ENCODE measurements at places on chromosomes 2 and 18.

- no peak for DNase-seq
These were observed 151.5 kb upstream of the MYCN start for GRCh38 chr2:15788830-15789229.

DNA sequence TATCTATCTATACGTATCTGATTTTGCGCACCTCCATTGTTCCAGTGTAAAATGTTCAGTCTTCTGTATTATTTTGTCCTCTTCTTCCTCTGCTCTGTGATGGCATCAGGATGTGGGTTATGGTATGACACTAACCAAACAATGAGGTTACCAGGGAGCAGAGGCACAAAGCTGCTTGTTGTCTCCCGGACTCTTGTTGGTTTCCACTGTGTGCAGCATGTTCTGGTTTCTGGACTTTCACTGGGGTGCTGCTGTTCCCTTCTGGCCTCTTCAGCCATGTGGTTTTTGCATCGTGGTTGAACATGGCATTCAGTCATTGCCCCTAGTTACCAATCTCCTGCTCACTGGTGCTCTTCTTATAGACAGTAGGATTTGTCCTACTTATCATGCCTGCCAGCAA is 665.9 kb downstream of the CBLN2 start:
- DNase-seq, result no peak

- DNase-seq, result no peak
These were observed 158.7 kb upstream of the ZC3H15 start for GRCh38 chr2:186327251-186327868.

DNA sequence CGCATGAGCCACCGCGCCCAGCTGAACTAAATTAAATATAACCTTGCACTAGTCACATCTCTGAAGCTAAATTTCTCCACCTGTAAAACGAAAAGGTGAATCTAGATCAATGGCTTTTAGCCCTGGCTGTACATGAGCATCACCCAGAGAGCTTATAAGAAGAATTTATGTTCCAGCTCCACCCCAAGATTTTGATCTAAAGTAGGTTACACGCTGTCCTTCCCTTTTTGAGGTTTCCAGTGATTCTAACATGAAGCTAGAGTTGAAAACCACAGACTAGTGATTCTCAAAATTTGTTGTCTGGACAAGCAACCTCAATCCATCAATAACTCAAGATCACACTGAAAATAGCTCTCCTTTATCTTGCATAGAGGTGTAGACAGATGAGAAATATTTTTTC is 208.8 kb upstream of the CRIM1 start:
- DNase-seq, result no peak

GRCh38 chr18:49907346-49907929 is 94.1 kb upstream of the ACAA2 start:
- DNase-seq, result no peak

DNA sequence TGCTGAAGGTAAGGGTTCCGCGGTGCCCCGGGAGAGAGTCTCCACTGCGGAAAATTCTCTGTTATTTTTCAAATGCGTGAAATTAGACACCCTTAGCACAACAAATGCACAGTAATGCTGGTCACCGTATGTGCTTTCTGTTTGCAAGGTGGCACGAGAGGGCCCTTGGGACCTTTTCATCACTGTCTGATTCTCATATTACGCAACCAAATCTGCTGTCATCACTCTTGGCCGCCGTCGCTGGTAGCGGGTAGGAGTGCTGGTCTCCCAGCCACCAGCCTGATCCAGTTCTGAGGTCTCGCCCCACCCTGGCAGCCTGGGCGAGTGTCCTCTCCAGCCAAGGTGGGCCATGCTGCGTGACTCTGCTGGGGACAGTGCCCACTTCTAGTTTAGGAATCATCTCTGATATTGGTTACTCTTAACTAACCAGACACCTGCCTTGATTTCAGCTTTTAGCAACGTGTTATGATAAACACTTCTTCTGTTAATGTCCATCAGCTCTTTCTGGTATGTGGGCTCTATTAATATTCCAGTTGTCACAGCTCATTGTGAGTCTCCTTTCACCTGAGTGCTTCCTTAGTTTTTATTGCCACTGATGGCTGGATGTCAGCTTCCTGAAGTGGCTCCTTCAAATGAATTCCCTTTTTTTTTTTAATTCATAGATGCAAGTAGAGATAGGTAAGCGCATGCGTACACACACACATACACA is 199.4 kb downstream of the GBX2 start:
- no peak for DNase-seq
